ENCODE measurements at places on chromosomes 16 and 17.

DNA sequence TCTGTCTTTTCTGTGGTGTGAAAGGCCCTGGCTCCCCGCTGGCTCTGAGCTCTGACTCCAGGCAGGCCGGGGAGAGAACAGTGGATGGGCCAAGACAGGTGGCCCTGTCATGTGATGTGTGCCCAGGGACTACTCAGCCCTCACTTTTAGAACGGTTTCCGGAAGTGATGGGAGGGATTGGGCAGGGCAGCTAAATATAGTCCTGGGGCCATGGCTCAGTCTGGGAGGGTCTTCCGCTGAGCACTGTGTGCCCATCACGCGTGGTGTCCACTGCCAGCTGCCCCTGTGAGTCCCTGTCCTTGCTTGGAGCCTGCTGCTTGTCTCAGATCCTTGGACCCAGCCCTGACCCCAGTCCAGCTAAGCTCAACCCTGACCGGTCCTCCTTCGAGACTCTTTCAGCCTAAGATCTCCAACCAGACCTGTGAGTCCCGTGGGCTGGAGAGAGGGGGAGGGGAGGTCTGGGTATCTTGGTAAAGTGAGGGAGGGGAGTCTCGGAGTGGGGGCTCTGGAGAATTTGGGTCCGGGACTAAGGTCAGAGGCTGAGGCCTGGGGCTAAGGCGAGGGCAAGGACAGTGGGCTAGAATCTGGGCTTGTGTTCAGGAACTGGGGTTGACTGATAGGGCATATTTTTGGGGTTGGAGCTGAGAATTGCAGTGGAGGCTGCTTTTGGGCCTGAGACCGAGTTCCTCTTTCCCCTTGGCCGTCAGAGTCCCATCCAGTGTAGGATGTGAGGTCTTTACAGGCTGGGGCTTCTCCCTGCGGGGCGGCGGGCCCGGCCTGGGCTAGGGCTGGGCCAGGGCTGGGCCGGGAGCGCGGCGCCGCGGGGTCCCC, at the start of gene TRIM72:
TSS of gene TRIM72 (plus strand) at position 243 of the 831 bp plus-strand sequence. CDS start 620 bp downstream, outside the sequence.
- no peak for DNase-seq

GRCh38 chr17:36482611-36483504, 3.6 kb upstream of the ZNHIT3 start:
- DNase-seq, result no peak

DNA sequence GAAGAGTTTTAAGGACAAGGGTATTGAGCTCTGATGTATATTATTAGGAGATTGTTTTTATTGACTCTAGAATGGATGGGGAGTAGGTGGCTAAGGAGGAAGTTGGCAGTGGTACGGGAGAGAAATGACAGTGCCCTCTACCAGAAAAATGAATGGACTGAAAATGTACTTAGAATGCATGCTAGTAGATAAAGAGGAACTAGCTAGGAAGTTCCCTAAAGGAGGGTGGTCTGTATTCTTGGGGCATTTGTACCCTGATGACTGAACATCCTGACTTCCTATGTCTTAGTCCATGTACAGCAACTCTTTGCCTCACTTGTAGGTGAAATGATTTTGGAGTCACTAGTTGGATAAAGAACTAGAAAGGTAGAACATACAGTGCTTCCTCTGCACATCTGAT, 581.5 kb upstream of the RBFOX1 start:
- DNase-seq, result no peak

- no peak for DNase-seq
Measured at GRCh38 chr17:77492446-77493237, 351.9 kb downstream of the SEC14L1 start.

GRCh38 chr16:4111748-4112696, 4.2 kb downstream of the ADCY9 start:
- DNase-seq, result no peak

- DNase-seq, result no peak
Measured at GRCh38 chr16:78786635-78787034, 687.2 kb downstream of the WWOX start.

DNA sequence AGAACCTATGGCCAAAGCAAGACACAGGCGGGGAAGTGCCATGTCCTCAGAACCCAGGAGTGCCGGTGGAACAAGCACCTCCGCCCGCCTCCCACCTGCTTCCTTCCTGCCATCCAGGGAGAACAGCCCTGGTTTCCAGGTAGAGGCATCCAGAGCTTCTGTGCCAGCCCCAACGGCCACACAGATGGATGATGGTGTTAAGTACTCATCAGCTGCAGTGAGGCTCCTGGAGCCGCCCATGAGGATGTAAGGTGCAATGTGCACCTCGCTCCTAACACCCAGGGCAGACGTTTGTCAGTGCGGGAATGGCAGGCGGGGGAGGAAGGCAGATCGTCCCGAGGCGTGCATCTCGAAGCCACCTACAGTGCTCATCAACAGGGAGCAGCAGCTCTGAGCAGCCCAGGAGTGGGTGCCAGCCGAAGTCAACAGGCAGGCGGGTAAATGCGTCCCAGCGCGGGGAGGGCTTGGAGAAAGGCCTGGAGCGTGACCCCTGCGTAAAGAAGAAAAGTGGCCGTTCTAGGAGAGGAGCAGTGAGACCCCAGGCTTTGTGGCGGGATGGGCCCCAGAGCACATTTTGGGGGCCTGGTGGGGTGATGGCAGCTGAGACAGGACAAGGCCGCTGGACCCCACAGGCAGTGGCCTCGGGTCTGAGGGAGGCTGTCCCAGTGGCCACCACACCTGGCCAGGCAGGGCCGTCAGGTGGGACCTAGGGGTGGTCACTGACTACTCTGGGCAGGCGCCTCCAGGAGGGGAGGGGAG, 46.1 kb upstream of the ACSF3 start:
- no peak for DNase-seq

GRCh38 chr16:48158296-48158695, 2.5 kb upstream of the ABCC12 start:
- no peak for DNase-seq

- no peak for DNase-seq
Measured at GRCh38 chr17:77213778-77214132, 73.0 kb downstream of the SEC14L1 start.

- no peak for DNase-seq
Measured at GRCh38 chr17:7130621-7131422, 16.2 kb upstream of the ASGR2 start.

DNA sequence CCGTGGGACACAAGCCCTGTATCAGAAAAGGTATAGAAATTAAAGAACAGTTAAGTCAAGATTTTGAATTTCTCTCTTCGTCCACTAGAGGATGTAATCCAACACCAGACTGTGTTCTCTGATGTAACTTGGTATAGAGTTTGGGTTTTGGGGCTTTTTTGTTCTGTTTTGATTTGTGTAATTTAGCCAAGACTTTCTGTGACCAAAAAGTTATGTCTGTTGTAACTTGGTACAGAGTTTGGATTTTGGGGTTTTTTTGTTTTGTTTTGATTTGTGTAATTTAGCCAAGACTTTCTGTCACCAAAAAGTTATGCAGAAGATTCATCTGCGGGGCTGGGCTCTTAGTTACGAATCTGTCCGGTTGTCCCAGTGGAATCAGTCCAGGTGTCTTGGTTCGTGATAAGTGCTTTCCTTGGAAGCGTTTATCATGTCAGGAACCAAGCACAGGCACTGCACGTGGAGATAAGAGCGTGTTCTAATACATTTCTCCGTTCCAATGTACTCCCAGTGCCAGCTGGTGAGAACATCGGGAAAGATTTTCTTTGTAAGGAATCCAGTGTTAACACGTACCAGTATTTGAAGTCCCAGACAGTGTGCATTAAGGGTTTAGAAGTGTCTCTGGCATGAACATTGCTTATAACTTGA, 44.1 kb upstream of the SEC14L1 start:
- no peak for DNase-seq

GRCh38 chr16:70163596-70163995, 10.0 kb upstream of the CLEC18C start:
- DNase-seq, result no peak

GRCh38 chr16:81279392-81279791, 35.4 kb upstream of the GAN start:
- no peak for DNase-seq

DNA sequence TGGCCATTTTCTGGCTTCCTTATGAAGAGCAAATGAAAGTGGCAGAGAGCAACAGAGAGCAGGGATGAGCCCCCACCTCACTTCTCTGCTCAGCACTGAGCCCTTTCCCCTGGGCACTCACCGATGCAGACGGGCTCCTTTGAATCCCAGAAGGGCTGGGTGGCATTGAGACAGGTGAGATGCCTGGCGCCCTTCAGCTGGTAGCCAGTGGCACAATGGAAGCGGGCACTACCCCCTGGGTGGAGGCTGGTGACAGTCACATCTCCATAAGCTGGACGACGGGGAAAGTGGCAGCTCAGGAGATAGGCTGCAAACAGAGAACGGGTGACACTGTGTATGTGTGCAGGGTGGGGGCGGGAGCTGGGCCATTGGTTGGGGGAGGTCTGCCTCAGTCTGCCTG, 12.5 kb upstream of the PHF12 start:
- no peak for DNase-seq

DNA sequence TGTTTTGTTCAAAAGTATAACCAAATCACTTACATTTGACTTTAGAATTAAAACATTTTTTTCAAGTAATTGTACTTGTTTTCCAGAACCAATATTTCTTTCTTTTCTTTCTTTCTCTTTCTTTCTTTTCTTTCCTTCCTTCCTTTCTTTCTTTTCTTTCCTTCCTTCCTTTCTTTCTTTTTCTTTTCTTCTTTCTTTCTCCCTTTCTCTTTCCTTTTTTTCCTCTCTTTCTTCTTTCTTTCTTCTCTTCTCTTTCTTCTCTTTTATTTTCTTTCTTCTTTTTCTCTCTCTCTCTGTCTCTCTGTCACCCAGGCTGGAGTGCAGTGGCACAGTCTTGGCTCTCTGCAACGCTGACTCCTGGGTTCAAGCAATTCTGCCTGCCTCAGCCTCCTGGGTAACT, 26.4 kb upstream of the PSMC5 start:
- no peak for DNase-seq

- DNase-seq, result no peak
Measured at GRCh38 chr16:85645021-85645589, 32.0 kb downstream of the GSE1 start.

Data from cortex of kidney (tissue), 1 donor.